ENCODE measurements at places on chromosomes 1 and 21. TPM values are rescaled to one million over a fixed set of nuclear protein-coding genes. Genes with fewer than 3 reads are reported as not detected.

Gene LAMB3
- 8.2 TPM for total RNA-seq

Gene VAV3
- not detected for total RNA-seq

Gene PROX1
- 0.50 TPM for total RNA-seq

- H3K4me1 ChIP-seq = peaks cover 80% of the 10 kb centered on the region
- peaks cover 54% of the 10 kb centered on the region for H3K36me3 ChIP-seq
- H3K4me3 ChIP-seq = peak overlapping the region; percentile 93
- no peak for DNase-seq
Measured at GRCh38 chr1:230865062-230865817, 3.1 kb downstream of the C1orf198 start.

- H3K27ac ChIP-seq = peak overlapping the region; percentile 24
- DNase-seq = no peak
- peaks cover 37% of the 10 kb centered on the region for H3K4me1 ChIP-seq
- no peaks in the 10 kb centered on the region for H3K36me3 ChIP-seq
- H3K4me3 ChIP-seq = no peak overlapping the region
- peaks cover 3% of the 10 kb centered on the region for H3K27me3 ChIP-seq
Measured at GRCh38 chr1:26824731-26825130, 1.8 kb upstream of the ZDHHC18 start.

GRCh38 chr1:41742219-41742618 is 176.5 kb downstream of the HIVEP3 start:
- peak overlapping the region; percentile 82 for H3K27ac ChIP-seq
- peak; percentile 87 for DNase-seq
- H3K4me1 ChIP-seq = peaks cover 66% of the 10 kb centered on the region
- no peaks in the 10 kb centered on the region for H3K27me3 ChIP-seq

GRCh38 chr1:31725134-31725533 is 21.3 kb upstream of the COL16A1 start:
- H3K36me3 ChIP-seq = no peaks in the 10 kb centered on the region
- peaks cover 7% of the 10 kb centered on the region for H3K4me1 ChIP-seq
- H3K27me3 ChIP-seq = peaks cover 24% of the 10 kb centered on the region
- DNase-seq = no peak
- H3K4me3 ChIP-seq = no peak overlapping the region
- no peak overlapping the region for H3K27ac ChIP-seq

DNA sequence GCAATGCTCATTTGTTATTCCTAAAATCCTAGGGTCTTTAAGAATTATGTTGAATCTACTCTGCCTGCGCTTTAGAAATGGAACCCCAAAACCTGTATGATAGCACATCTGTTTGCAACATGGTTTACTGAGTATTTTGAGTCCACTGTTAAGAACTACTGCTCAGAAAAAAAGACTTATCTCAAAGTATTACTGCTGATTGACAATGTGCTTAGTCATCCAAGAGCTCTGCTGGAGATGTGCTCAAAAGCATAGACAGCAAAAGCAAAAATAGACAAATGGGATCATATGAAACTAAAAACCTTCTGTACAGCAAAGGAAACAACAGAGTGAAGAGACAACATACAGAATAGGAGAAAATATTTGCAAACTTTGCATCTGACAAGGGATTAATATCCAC is 107.0 kb downstream of the CTH start:
- no peak overlapping the region for H3K4me3 ChIP-seq
- no peak for DNase-seq
- no peaks in the 10 kb centered on the region for H3K4me1 ChIP-seq
- H3K27ac ChIP-seq = no peak overlapping the region
- no peaks in the 10 kb centered on the region for H3K27me3 ChIP-seq

Gene PEAR1
- total RNA-seq = 3.7 TPM

Gene LRRC38
- total RNA-seq = not detected

Gene PTPN7
- total RNA-seq = not detected

DNA sequence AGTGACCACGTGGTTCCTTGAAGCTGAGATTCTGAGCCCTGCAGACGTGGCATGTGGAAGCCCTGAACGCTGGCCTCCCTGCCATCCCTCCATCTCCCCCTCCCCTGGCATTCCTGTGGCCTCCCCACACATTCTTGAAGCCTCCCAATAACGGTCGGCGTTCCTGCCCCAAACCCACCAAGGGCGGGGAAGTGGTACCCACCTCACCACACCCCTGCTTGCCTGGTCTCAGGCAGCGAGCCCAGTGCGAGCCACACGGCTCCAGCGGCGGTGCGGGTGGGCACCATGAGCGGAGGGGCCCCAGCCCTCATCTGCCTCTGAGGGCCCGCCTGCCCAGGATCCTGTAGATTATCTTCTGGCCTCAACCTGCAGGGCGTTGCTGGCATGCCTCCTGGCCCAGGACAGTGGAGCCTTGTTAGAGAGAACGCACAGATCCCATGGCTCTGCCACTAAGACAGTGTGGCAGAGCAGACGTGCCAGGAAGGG is 20.6 kb upstream of the PRELP start:
- H3K27me3 ChIP-seq = peaks cover 33% of the 10 kb centered on the region
- H3K27ac ChIP-seq = no peak overlapping the region
- H3K4me3 ChIP-seq = no peak overlapping the region
- DNase-seq = no peak
